ENCODE measurements at places on chromosomes 16 and 17. TPM values are rescaled to one million over a fixed set of nuclear protein-coding genes. Genes with fewer than 3 reads are reported as not detected.
A peak's percentile ranks its signal among the peaks of the same experiment; 100 is the strongest.

DNA sequence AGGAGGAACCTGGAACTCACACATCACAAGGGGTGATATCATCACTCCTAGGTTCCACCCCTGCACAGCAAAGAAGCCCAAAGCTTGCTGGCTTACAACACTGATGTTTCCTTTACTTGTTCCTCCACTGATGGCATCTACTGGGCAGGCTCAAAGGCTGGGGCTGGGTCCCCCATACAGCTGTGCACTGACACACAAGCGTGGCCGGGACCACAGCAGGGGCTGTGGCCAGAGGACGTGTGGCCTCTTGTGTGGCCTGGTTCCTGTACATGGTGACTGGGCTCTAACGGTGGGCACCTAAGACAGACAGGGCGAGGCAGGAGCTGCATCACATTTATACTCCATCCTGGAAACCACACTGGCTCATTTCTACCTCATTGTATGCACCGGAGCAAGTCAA, 264.4 kb upstream of the FOXF1 start:
- DNase-seq = no peak

DNA sequence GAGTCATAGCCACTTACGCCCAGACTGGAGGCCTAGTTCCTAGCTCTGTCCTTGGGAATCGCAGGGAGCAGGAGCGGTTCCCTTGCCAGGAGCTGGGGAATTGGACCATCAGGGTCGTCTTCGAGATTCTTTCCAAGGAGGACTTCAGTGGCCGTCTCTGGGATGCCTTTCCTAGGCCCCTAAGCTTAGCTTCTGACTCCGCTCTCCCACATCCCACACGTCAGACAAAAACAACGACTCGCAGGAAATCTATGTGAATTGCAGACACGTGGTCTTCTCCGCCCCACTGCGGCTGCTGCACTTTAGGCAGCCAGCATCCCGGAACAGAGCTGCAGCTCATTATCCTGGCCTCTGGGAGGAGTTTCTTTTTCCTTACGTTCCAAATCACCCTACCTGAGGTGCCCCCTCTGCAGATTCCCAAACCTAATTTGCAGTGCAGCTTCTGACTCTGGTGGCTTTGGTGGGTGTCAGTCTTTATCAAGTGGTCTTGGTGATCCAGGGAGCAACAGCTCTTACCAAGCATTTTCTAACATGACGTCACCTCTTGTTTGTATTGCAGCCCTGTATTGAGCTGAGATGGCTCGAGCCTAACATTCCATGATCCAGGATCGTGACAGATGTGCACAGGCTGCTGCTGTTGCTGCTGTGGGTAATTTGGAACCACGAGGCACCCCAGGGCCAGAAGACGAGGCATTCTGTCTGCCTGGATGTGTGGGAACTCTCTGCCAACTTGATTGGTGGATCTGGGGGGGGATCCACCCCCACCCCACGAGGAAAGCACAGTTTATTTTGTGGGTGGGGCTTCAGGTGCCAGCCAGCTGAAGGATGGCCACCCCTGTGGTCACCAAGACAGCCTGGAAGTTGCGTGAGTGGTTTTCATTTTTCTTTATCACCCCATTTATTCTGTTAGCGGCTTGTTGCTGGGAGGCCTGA, 1.1 kb downstream of the KATNB1 start:
- DNase-seq = peak; percentile 88

DNA sequence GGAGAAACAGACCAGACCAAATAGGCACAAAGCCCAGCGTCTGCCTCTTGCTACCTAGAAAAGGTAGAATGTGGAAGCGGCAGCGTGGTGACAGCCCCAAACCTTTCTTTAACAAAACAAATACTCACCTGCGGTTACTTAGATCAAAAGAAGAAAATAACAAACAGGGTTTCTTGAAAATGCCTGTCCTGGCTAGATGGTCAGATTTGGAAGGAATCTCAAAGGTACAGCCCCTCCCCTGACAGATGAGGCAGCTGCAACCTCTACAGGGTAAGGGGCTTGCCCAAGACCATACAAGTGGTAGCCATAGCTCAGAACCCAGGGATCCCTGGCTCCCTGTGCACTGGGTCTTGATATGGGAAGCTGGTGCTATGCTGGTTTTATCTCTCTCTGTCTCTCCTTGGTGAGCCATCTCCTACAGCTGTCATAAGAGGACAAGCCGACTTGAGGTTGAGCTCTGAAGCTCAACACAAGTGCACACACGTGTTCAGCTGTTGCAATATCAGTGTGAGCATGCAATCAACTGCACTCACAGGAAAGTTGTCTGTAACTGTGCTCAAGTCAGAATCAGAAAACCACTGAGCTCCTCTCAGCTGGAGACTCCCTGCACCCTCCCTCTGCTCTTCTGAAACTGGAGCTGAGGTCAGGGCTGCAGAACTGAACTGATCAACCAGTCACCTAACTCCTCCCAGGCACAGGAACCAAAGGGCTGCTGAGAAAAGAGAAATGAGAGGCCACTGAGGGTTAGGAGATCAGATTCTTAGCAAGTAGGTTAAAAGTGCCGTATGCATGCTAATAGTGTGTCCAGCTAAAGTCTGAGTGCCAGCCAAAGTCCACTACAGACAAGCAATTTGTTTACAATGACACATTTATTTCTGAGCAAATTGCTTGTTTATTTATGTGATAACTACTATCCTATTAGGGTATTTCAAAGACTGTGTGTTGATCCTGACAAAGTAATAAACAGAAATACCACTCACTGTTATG, 6.1 kb upstream of the RNF157 start:
- peak; percentile 54 for DNase-seq

GNG13 gene
- not detected for polyA plus RNA-seq

HNF1B gene
- polyA plus RNA-seq = 7.3 TPM

OR1A1 gene
- not detected for polyA plus RNA-seq

DNA sequence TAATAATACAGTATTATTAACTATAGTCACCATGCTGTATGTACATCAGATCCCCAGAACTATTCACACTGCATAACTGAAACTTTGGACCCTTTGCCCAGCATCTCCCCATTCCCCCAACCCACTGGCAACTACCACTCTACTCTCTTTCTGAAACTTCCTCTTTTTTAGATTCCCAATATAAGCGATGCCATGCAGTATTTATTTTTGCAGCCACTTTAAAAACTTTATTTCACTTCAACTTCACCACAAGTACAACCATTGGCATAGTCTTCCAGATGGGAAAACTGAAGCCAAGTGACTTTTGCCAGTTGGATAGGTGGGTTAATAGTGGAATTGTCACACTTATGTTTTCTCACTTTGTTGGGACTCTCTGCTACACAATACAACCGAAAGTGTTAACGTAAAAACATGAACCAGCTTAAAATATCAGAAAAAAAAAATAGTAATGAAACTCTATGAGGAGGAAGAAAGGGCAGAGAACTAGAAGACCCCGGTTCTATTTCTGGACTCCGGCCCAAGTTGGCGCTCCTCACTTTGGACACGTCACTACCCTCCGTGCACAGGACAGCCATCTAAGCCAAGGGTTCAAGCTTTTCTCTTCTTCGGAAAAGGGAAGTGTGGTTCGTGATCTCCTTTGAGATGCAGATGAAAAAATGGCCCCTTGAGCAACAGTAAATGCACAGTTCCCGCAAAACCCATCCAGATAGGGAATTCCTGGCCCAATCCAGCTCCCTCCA, 743 bp downstream of the SHCBP1 start:
- DNase-seq = no peak

DNA sequence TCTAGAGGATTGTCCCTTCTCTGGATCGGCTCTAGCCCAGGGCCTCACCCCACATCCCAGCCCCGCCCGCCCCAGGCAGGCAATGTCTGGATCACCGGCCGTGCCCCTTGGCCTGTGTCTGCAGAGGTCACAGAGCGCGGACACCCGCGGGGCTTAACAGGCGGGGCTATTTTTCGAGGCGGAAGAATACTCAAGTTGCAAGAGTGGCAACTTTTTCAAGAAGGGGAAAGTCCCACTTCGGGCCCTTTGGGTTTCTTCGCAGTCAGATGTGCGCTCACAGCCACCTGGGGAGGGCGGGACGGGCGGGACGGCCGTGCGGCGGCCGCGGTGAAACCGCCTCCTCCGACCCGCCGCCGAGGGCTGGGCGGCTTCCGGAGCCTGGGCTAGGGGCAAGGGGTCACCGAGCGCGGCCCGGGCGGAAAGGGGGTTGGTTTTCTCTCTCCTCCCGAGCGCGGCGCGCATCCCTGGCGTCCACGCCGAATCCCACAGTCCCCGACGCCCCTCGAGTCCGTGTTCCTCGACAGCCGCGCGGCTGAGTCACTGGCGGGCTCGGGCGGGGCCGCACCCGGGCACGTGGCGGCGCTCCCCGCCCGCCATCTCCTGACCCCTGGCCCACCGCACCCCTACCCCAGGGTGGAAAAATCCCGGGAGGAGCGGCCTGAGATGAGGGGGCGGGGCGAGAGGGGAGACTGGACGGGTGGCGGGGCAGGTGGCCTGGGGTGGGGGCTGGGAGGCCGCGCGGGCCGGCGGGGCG, 1.2 kb upstream of the PFN1 start:
- DNase-seq = peak; percentile 90

DNA sequence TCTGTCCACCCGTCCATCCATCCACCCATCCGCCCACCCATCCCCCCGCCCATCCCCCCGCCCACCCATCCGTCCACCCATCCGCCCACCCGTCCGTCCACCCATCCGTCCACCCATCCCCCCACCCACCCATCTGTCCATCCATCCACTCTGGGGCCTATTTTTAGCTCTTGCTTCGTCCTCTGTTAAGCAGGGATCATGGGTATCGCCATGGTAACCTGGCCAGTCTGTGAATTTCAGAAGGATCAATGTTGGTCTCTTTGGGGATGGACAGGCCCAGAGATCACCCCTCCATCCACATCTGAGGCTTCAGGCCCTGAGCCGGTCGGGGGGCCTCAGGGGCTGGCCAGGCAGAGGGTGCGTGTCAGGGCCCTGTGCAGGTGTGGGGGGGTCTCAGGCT, 15.2 kb upstream of the DPEP1 start:
- no peak for DNase-seq

GRCh38 chr17:40382251-40382650, 17.7 kb upstream of the GJD3 start:
- DNase-seq = no peak

APOH gene
- 2.0 TPM for polyA plus RNA-seq

DNA sequence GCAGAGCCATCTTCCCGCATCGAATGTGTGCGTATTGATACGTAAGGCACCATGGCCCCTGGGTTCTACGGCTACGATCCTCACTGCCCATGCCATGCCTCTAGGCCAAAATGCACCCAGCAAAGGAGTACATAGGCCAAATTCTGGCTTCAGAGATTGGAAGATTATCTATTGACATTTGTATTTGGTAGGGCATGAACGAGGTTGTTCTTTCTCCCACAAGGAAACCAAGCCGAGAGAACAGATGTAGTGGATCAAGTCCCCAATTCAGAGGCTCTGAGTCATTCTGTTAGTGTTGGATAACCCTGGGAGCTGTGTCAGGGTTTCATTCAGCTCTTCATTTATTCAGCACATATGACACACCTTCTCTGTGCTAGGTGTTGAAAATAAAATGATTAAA, 36.5 kb downstream of the HOXB1 start:
- DNase-seq = no peak

KCNG4 gene
- polyA plus RNA-seq = not detected

CMTM2 gene
- polyA plus RNA-seq = 0.50 TPM

- DNase-seq = no peak
Observed at GRCh38 chr17:57294629-57295501, 38.5 kb downstream of the MSI2 start.
